ENCODE measurements at places on chromosomes 7 and 10. TPM values are rescaled to one million over a fixed set of nuclear protein-coding genes. Genes with fewer than 3 reads are reported as not detected.

The HABP2 gene
- total RNA-seq = not detected

The MOGAT3 gene
- total RNA-seq = not detected

The HOXA1 gene
- total RNA-seq = 3.3 TPM

The GPR37 gene
- total RNA-seq = not detected

The GIMAP8 gene
- total RNA-seq = not detected

The HMX3 gene
- not detected for total RNA-seq

The SPDYE6 gene
- total RNA-seq = not detected

The CHST15 gene
- total RNA-seq = 20.4 TPM

The MYOZ1 gene
- not detected for total RNA-seq

The RAB19 gene
- total RNA-seq = not detected

The CALHM3 gene
- not detected for total RNA-seq

The STARD3NL gene
- total RNA-seq = 40.6 TPM

The SPDYE18 gene
- total RNA-seq = not detected

The PBLD gene
- 6.7 TPM for total RNA-seq

The NACAD gene
- 1.6 TPM for total RNA-seq

The TMEM72 gene
- total RNA-seq = not detected

The GNAT3 gene
- not detected for total RNA-seq

The AKR1D1 gene
- total RNA-seq = not detected

The FAM180A gene
- total RNA-seq = 14.1 TPM

The WNT2 gene
- 0.12 TPM for total RNA-seq

The UTF1 gene
- total RNA-seq = not detected

The COL13A1 gene
- 4.9 TPM for total RNA-seq

The GSTK1 gene
- total RNA-seq = 108 TPM

The LYZL1 gene
- not detected for total RNA-seq

The WASHC2A gene
- total RNA-seq = 27.2 TPM

The NKX1-2 gene
- not detected for total RNA-seq

The DYNC1I1 gene
- not detected for total RNA-seq

The PLOD3 gene
- total RNA-seq = 68.8 TPM

The SPDYE2 gene
- total RNA-seq = not detected

The CHAT gene
- not detected for total RNA-seq

The FOXL3 gene
- total RNA-seq = not detected

The SEC31B gene
- total RNA-seq = 2.0 TPM

The CACUL1 gene
- 12.1 TPM for total RNA-seq

The MKI67 gene
- total RNA-seq = 0.58 TPM

The ZCCHC24 gene
- total RNA-seq = 80.3 TPM

The CPA2 gene
- not detected for total RNA-seq

The OR9A4 gene
- not detected for total RNA-seq

The TNS3 gene
- total RNA-seq = 59.6 TPM

The TAS2R3 gene
- total RNA-seq = 0.17 TPM

The ZNF12 gene
- 14.1 TPM for total RNA-seq

The FAM24B gene
- 3.2 TPM for total RNA-seq

The RPEL1 gene
- total RNA-seq = 0.12 TPM

The CDH23 gene
- total RNA-seq = under 0.01 TPM

The TRIM8 gene
- 109 TPM for total RNA-seq

The AGR2 gene
- total RNA-seq = not detected

The AKR1C8 gene
- total RNA-seq = not detected

The PDCD4 gene
- total RNA-seq = 85.8 TPM

The CHST12 gene
- total RNA-seq = 16.6 TPM

The POU6F2 gene
- total RNA-seq = not detected

The SPRN gene
- total RNA-seq = 2.1 TPM

The RAB18 gene
- 23.6 TPM for total RNA-seq

The EEF1AKMT2 gene
- 14.0 TPM for total RNA-seq

The KNDC1 gene
- total RNA-seq = 0.51 TPM

The PILRA gene
- 2.2 TPM for total RNA-seq

The FAM131B gene
- total RNA-seq = 2.9 TPM

The SAMD9L gene
- total RNA-seq = 8.8 TPM

The PRPS1L1 gene
- total RNA-seq = not detected
